HS-5 (cell line): ENCODE measurements at places on chromosomes 13 and 19.

DNA sequence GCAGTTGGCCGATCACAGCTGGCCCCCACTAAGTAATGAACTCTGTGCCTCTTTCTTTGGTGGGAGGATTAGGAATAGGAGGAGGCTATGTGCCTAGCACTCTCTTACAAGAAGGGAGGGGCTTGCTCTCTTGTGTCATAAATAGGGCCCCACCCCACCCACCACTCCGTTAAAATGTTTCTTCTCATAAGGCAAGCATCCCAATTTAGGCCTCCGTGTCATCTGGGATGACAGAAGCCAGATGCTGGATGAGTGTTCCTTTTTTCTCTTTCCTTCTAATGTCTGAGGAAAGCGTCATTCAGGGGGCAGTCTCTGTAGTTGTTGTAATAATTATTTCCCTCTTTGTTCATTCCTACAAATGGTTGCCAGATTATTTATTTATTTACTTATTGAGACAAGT lies at the start of gene LIPE:
LIPE (minus strand) TSS at position 76 of the 400 bp plus-strand sequence. CDS start 239 bp downstream, outside the sequence.
- no peak for DNase-seq

DNA sequence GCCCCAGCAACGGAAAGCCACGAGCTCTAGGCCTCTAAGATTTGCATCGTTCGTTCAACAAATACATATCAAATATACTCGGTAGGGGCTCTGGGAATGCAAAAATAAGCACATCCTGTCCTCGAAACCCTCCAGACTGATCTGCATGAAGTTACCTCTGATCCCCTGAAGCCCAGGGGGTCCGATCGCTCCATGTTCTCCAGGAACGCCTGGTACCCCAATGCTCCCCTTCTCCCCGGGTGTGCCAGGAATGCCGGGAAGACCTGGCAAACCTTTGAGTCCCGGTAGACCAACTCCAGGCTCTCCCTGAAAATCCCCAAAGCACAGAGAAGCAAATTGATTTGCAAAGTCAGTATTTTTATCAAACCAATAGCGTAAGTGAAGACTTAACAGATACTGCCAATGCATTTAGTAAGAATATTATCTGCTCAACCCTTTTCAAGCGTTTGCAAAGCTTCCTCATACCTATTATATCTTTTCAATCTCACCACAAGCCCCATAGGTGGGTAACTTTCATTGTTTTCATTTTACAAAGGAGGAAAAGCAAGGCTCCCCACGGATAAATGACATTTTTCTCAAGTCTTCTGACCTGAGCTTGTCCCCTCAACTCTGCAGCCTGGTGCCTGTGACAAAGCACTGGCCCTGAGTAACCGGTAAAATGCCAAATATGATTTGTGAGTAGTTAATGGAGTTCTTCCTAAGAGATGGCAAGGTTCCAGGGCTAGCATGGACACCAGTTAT lies 127.7 kb downstream of the COL4A1 start:
- no peak for DNase-seq

GRCh38 chr13:96632536-96633320 lies 361.5 kb downstream of the OXGR1 start:
- DNase-seq = no peak

DNA sequence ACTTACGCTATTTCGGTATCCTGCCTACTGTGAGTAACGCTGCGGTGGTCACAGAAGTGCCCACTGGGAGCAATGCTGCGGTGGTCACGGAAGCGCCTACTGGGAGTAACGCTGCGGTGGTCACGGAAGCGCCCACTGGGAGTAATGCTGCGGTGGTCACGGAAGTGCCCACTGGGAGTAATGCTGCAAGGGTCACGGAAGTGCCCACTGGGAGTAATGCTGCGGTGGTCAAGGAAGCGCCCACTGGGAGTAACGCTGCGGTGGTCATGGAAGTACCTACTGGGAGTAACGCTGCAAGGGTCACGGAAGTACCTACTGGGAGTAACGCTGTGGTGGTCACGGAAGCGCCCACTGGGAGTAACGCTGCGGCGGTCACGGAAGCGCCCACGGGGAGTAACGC lies 52.1 kb upstream of the SOX1 start:
- no peak for DNase-seq

- DNase-seq = no peak
Observed at GRCh38 chr13:51269039-51269438, 46.8 kb downstream of the FAM124A start.

DNA sequence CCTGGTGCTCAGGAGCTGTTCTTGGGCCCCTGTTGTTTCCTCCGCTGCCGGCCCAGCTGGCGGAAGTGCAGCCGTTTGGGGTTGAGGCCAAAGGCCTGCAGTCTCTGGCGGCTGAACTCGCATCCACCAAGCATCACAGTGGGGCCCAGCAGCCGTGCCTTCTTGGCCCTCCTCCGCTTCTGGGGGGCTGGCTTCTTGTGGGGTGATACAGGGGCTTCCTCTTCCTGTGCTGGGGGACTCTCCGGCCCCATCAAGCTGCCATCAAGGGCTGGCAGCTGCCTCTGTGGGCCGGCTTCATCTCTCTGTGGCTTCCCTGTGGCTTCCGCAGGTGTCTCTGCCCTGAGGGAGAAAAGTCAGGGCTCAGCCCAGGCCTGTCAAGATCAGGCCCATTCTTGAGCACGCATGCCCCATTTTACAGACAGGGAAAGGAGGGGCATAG lies 10.3 kb downstream of the ATG4D start:
- no peak for DNase-seq

DNA sequence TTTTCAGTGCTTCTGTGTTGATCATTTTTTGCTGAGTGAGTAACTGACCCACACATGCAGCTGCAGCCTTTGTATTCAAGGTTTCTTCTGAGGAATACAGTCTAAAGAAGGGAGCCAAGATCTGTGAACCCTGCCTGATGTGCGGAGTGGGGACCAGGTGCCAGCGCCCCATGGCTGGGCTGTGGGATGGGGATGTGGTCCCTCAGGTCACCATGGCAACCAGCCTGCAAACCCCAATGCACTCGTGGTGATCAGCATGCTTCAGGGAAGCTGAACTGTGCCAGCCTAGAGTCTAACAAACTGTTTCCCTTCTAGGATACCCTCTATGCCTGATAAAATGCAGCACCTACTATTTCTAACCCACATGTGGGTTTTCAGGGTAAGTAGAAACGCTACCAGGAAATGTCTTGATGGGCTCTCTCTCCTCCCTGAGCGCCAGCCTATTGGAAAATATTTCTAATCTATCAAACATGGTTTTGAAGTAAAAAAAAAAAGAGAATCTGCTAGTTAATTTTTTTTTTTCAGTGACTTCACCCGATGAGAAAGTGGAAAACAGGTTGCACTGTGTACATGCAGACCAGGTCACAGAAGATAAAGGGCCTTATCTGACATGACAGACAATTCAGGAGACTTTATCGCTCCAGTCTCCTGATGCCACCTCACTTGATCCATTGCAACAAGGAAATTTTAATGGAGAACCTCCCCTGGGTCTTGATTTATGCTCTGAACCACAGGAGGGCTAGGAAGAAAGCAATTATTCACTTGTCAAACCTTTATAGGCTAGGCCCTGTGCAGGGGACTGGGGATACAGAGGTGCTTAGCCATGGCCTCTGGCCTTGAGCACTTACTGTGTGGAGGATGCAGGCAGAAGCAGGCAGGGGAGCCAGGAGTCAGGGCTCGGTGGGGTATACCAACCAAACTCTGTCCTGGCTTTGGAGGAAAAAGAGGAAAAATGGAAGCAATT lies 51.1 kb downstream of the RASL11A start:
- DNase-seq = no peak

DNA sequence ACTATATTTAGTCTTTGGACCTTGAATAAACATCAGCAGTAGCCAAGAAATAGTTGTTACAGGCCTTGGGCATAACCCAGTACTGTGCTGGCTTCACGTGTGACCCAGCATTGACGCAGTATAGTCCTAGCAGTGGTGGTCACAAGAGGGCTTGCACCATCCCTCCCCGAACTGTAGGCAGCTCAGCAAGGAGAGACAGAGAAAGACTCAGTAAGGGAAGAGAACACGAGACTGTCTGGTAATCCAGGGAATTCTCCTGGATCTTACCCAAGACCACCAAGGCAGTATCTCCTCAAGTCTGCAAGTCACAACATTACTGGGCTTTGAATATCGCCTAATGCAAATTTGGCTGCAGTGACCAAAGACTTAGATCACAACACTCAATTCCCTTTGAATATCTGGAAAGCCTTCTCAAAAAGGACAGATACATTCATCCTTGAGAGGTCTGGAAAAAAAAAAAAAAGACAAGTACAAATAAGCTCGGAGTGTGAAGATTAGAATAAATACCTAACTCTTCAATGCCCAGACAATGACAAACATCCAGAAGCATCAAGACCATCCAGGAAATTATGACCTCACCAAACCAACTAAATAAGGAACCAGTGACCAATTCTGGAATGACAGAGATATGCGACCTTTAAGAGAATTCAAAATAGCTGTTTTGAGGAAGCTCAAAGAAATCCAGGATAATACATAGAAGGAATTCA lies 39.7 kb downstream of the CAB39L start:
- no peak for DNase-seq

GRCh38 chr13:97233499-97233898 lies 11.4 kb downstream of the MBNL2 start:
- DNase-seq = no peak

DNA sequence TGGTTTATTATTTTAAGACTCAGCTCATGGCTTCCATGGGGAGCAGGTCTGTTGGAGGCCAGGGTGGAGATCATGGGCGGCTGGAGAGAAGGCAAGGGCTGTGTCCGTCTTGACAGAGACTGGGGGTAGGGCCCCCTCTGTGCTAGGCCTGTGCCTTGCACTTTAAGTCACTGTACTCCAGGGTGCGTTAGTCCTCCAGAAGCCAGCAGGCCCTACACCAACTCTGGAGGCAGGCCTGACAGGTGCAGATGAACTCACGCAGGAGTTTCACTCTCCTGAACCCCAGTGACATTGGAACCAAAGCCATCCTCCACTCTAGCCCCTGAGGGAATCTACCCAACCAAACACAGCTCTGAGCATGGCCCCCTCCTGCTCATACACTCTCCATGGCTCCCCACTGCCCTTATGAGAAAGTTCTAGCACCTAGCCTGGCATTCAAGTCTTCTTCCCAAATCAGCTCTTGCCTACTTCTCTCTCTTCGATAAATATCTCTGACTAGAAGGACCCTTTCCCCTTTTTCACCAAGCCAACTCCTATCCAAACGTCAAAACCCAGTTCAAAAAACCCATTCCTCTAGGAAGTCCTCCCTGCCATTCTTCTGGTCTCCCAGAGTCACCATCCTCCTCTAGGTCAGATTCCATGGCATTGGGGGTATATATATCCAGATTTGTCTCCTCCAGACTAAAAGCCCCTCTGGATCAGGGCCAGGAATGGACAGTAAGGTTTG lies 15.1 kb downstream of the MEF2B start:
- no peak for DNase-seq

GRCh38 chr13:114144606-114145244 lies 12.3 kb upstream of the RASA3 start:
- no peak for DNase-seq

DNA sequence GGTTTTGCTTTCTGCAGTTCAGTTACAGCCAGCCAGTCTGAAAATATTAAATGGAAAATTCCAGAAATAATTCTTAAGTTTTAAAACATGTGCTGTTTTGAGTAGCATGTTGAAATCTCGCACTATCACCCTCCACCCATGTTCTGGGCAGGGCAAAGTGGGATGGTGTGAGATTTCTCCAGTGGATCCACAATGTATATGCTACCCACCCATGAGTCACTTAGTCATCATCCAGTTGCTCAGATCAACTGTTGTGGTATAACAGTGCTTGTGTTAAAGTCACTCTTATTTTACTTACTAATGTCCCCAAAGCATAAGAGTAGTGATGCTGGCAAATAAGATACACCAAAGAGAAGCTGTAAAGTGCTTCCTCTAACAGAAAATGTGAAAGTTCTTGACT lies 56.4 kb downstream of the CYSLTR2 start:
- DNase-seq = no peak

DNA sequence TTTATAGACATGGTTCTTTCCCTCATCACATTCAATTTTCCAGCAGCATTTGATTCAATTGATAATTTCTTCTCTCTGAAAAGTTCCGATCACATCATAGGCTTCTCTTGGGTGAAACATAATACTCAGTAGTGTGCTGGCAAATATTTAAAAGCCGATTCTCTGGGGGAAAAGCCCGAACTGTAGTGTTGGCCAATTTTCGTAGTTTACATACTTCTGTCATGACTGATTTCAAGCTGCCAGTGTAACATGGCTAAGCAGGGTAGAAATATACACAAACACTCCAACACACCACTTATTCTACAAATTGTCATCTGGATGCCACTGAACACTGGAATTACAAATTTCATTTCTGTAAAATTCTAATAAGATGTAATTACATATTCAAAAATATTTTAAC lies 56.1 kb upstream of the FREM2 start:
- DNase-seq = peak; percentile 44

DNA sequence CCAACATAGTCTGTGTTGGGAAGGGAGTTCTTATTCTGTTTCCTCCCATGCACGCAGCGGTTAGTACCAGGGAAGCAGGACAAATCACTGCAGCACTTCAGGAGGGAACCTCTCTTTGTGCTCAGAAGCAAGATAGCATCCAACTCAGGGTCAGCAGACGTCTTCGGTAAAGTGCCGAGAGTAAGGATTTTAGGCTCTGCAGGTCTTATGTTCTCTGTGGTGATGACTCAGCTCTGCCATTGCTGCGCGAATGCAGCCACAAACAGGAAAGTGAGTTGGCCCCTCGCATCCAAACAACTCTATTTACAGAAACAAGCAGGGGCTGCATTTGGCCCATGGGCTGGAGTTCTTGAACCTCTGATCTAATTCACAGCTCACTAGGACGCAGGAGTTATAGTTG lies 122.1 kb upstream of the SPATA13 start:
- no peak for DNase-seq

DNA sequence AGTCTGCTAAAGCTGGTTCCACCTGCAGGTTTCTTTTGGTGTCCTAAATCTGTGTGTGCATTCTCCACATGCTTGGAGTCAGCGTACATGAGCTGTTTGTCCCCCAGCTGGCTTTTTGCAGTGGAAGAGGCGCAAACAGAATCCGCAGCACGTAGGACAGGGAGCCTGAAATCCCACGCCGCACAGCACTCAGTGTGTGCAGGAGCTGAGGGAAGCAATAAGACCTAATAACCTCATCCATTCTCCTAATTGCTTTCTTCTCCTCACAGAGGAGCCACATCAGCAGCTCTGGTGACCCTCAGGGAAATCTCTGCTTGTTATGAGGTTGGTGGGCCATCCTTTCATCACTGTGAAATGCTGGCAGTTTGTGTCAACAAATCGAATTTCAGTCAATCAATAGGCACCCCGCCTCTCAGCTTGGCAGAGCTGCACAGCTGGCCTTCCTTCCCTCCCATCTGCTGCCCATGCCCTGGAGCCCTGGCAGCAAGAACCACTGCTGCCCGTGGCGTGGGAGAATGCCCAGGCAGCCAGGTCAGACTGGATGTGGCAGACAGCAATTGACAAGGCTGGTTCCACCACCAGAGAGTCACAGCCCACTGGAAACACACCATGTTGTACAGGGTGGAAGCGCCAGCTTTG lies 136.7 kb downstream of the ZDHHC20 start:
- DNase-seq = no peak
